ENCODE measurements at places on chromosomes 7 and 10.

GRCh38 chr7:80298201-80298600 lies 163.6 kb downstream of the GNAI1 start:
- DNase-seq: no peak

DNA sequence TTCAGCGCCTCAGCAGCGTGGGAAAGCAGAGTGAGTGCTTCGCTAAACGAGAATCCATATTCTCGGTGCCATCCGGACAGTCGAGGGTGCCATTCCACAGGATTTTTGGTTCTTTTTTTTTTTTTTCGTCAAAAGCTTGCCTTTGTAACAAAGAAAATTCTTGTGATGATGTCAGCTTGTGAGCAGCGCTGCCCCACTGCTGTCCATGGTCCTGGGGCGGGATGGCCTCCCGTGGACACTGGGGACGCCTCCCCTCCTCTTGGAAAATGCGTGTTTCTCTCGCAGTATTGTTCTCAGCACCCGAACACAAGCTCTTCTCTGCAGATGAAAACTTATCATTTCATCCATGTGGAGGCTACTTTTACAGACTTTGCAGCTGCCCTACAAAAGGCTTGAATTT lies 477.4 kb downstream of the TCERG1L start:
- DNase-seq: no peak

DNA sequence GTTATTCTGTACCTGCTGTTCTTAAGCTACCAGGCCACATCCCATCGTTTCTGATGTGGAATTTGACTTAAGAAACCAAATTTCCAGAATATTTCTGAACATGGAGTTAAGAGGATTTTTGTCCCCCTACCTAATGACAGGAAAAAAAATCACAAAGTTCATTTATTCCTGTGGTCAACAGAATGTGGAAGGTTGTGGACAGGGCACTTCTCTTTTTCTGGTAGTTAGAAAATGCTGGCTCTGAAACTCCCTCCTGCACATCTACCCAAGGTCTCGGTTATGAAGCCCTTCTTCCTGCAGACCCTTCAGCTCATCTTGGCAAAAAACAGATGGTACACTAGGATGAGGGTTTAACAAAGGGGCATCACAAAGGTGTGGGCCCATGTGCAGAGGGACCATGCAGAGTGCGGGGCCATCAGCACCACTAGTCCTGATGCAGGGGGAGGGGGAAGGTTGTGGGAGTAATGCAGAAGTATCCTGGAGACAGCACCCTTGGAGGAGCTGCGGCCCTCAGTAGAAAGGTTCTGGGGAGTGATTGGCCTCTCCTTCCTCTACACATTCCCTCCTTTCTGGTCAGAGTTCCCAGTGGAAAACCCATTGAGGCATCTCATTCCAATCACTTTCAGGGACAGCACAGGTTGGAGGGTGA lies 9.8 kb downstream of the ALOX5 start:
- DNase-seq: no peak

DNA sequence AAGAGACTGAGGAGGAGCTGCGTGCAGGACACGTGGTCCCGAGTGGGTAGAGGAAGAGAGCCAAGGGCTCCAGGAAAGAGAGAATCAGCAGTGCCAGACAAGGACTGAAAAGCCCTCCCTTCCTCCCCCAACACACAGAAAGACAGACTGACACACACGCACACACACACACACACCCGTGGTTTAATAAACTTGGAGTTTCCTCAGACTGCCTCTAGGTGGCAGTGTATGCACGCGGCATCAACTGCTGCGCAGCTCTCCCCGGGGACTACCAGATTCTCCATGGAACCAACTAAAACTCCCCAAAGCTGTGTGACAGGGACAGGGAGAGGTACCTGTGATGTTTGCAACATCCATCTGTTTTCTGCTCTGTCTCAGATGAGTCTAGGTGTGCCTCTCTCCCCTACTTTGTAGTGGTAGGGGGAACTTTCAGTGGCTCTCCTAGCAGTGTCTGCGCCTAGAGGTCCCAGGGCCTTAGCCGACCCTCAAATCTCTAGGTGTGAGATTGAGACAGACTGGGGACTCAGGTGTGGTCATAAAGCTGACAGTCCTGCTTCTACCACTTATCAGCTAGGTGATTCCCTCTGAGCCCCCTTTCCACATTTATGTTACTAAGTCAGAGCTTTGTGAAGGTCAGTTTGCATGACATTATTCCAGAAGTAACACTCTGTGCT lies 9.3 kb upstream of the TSPAN14 start:
- peak; percentile 79 for DNase-seq

GRCh38 chr7:135716677-135717238 lies 11.2 kb downstream of the SLC13A4 start:
- DNase-seq: no peak
